Activated CD4-positive, alpha-beta memory T cell treated with anti-CD3 and anti-CD28 coated beads for 36 hours (primary cell): ENCODE measurements at places on chromosomes 4 and X.

GRCh38 chr4:74624351-74625151 is 169.8 kb downstream of the BTC start:
- no peak for DNase-seq

DNA sequence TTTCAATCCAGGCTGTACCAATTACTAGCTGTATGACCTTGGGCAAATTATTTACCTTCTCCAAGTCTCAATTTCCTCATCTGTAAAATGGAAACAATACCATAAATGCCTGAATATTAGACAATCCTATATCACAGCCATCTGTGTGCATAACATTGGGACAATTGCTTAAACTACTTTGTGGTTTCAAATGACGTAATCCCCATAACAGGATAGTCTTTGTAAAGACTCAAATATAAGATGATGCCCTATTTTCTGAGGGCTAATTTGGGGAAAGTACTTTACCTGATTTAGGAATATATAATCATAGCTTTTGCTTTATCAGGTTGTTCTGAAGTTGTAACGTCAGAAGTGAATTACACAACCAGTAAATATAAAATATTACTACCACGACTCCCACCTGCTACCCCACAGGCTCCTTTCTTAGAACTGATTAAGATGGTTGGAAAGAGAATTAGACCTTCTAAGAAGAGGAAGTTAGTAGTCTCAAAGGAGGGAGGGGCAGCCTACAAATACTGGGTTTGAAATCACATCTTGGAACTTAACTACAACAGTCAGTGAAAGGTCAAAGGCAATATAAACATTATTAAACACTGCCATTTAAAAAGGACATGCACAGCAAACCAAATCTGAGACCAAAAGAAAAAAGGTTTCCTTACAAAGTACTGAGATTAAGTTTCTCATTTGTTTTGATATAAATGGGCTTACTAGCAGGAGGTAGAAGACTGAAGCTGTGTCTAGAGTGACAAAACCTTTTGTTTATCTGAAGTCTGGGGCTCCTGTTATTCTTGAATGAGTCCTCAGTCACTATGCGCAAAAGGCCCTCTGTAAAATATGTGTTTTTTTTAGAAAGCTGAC is 215.0 kb downstream of the SCFD2 start:
- DNase-seq: no peak

GRCh38 chr4:7763788-7764187 is 175.9 kb downstream of the AFAP1 start:
- no peak for DNase-seq

- no peak for DNase-seq
These were observed 86.5 kb downstream of the MAGED4 start for GRCh38 chrX:52271206-52271605.

DNA sequence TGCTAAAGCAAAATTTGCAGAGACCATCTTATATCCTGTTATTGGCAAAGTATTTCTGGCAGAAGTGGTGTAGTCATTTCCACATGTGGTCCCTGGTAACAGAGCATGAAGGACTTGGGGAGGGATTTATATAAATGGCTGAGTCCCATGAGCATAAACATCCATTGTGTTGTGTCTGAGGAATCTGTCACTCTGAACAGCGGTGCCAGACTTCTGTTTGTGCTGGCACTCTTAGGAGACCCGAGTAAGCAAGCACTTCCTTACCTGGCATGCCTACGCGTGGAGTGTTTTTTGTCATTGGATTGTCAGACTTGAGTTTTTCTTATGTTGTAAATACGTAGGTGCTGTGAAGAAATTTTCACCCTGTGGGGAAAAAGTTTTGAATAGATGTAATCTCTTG is 285.9 kb downstream of the ARHGAP10 start:
- no peak for DNase-seq

- DNase-seq: no peak
These were observed 28.7 kb downstream of the DIAPH2 start for GRCh38 chrX:96713303-96713702.

GRCh38 chr4:133982533-133983224 is 218.9 kb downstream of the PABPC4L start:
- DNase-seq: no peak

DNA sequence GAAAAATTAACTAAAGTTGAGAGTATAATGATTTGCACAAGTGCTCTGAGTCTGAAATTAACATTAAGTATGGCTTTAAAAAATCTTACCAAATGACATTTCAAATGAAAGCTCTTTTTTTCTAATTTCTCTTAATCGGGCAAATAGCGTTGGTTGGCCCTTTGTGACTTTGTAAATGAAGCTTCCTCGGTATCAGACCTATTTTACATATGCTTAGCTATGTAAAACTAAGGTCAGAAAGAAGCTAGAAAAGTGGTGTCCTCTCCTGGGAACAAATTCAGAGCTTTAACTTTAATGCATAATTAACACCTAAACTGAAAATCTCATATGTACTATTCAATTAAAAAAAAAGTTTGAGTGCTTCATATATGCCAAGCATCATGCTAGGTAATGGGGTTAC is 62.7 kb downstream of the N4BP2 start:
- DNase-seq: no peak

DNA sequence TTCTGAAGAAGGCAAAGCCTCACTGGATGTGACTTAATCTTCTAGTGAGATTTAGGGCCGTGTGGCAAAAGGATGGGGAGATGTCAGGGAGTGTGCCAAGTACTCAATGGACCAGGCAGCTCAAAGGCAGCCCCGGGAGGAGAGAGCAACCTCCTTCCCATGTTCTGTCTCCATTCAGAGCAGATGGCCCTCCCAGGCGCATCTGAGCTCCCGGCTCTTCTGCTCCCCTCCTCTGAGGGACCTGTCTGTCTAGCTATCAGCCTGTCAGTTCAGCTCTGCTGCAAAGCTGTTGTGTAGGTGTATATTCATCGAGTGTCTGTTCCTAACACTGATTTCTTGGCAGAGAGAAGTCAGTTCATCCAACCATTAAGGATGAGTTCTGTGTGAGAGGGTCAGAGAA is 10.9 kb upstream of the PORCN start:
- no peak for DNase-seq

GRCh38 chrX:16436348-16437188 is 213.4 kb upstream of the S100G start:
- DNase-seq: peak; percentile 74

DNA sequence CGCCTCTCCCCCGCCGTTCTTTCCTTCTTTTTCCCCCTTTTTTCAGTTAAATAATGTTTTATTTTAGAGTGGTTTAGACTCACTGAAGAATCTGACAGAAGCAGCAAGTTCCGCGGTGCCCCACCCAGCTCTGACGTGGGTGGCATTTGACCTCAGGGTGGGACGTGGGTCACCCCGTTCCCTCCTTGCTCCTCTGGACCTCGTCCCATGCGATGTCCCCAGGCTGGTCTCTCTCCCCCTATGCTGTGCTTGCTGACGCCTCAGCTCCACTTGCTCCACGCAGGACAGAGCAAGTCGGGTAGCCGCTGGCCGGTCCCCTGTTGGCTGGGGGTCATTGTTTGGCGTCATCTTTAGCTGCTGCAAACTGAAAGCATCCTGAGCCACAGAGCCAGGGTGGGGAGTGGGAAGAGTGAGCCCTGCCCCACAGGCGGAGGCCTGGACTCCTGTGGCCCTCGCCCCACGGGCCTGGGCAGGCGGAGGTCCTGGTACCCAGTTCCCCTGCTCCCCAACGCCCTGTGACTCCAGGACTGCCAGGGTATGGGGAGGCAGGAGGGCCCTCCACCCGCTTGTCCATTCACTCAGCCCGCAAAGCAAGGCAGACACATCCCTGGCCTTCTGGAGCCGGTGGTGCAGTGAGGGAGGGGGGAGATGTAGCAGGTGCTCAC is 30.8 kb downstream of the TRMT44 start:
- no peak for DNase-seq

DNA sequence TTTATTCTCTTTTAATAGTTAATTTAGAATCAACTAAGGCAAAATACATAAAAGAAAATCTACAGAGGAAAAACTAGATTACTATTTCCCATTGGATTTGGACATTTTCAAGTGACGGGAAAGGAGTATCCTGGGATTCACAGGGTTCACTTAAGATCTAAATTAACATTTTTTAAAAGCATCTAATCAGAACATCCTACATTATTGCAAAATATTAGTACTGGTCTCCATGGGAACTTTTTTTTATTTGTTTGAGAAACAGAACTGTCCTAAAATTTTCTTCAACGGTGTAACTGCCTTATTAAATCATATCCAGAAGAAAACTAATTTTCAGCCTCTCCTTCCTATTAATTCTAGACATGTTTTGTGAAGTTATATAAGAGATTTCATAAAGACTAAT is 69.7 kb downstream of the METTL14 start:
- no peak for DNase-seq

GRCh38 chrX:13123857-13124345 is 79.5 kb upstream of the FAM9C start:
- no peak for DNase-seq

- no peak for DNase-seq
These were observed 566 bp upstream of the LIMCH1 start for GRCh38 chr4:41537292-41537890.

GRCh38 chr4:188841523-188841922 is 702.3 kb downstream of the TRIML1 start:
- no peak for DNase-seq

DNA sequence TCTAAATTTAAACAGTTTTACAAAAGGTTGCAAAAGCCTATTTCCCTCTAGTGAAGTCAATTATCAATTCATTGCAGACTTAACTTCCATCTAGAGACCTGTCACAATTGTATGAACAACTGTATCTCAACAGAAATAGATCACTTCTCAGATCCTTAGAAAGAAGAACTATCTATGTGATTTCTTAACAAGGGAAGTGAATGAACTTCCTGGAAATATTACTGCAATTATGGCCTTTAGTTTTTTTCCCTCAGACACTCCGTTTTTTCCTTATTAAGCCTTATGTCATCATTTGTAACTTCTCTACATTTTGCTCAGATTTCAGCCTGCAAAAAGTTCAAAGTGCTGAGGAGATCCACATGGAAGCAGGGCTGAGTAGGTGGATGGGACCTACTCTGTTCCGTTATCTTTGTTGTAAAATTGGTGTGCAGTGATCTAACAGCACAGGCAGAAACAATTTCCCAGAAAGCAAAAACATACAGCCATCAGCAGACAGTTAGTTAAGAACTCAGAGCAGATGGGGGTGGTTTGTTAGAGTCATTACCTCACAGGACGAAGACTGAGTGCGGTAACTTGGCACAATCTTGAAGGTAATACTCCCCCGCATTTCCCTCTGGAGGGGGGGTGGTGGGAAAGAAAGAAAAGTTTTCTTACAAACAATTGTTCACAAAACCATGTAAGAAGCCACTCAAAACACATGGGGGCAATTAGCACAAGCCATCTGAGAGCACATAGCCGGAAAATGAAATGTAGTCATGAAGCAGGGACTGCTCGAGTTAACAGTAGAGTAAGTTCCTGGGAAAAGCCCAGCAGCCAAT is 112.3 kb downstream of the NYX start:
- DNase-seq: peak; percentile 46

DNA sequence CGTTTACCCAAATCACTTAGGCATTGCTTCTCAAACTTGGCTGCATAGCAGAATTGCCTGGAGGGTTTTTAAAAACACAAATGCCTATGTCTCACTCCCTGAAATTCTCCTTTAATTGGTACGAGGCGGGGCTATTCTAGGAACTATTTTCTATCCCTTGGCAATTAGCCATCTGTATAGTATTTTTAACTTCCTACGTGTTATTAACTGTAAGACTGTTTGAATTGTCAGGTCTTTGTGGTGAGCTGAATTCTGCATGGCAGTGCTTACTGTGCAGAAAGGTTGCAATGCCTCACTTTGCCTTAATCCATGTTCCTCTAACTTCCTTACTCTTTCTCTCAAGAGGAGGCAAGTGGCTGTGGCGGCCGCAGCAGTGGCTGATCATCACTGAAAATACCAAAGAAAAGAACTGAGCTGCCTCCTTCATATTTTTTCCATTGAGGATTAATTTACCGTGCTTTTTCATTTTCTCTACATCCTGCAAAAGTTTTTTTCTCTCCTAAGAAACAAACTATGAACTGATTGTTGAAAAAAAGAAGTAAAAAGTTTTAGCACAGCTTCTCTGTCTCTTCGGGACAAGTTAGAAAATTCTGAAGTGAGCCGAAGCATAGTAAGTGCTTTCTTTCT is at the start of gene SHROOM3:
Gene SHROOM3 (plus strand): TSS at position 329 of the 627 bp plus-strand sequence. CDS start 824 bp downstream, outside the sequence.
- DNase-seq: no peak

DNA sequence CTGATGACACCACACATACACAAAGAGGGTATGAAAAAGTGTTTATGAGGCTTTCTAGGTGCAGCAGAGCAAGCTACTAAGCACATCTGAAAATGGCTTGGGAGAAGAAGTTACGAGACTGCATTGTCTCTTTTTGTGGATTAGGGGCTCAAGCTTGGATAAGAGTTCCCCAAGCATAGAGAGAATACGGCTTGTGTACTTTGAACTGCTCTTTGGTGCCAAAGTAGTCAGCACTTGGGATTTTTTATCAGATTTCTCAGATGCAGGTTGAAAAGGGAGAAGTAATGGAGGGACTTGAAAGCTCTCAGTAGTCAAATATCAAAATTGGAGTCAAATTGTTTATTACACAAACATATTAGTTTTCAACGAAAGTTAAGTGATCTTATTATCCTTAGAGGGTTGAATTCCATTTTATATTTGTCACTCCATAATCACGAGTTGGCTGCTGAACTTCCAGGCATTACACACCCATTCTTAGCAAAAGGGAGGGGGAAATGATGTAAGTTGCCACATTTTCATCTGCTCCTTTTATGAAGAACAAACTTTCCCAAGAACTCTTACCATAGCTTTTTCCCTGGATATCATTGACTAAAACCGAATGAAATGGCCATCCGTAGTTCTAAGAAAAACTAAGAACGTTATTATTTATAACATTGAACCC is 1904.9 kb downstream of the PCDH7 start:
- no peak for DNase-seq
